ENCODE measurements at places on chromosomes 3 and 15.

GRCh38 chr3:108183181-108183580 lies 39.0 kb downstream of the IFT57 start:
- no peak for DNase-seq

DNA sequence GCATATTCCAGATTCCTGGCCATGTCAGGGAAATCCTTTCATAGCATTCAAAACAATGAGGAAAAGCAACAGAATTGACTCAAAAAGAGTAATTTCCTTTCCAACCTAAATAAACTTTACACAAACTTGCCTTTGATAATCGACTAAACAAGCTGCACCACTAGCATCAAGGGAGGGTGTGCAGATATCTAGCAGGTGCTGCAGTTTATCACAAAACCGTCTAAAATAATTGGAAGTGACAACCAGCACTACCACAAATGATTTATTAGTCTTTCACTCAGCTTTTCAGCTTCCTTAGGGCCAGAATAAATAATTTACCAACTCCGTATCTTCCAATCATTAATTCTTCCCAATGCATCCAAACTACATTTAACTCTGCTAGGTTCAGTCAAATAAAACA lies 71.7 kb downstream of the TBC1D5 start:
- DNase-seq = no peak

- DNase-seq = no peak
Measured at GRCh38 chr15:78213956-78214355, 20.4 kb downstream of the ACSBG1 start.

GRCh38 chr3:48435774-48436476 lies 4.0 kb downstream of the CCDC51 start:
- DNase-seq = peak; percentile 76

GRCh38 chr15:45743426-45744235 lies 108.8 kb downstream of the SQOR start:
- DNase-seq = no peak

DNA sequence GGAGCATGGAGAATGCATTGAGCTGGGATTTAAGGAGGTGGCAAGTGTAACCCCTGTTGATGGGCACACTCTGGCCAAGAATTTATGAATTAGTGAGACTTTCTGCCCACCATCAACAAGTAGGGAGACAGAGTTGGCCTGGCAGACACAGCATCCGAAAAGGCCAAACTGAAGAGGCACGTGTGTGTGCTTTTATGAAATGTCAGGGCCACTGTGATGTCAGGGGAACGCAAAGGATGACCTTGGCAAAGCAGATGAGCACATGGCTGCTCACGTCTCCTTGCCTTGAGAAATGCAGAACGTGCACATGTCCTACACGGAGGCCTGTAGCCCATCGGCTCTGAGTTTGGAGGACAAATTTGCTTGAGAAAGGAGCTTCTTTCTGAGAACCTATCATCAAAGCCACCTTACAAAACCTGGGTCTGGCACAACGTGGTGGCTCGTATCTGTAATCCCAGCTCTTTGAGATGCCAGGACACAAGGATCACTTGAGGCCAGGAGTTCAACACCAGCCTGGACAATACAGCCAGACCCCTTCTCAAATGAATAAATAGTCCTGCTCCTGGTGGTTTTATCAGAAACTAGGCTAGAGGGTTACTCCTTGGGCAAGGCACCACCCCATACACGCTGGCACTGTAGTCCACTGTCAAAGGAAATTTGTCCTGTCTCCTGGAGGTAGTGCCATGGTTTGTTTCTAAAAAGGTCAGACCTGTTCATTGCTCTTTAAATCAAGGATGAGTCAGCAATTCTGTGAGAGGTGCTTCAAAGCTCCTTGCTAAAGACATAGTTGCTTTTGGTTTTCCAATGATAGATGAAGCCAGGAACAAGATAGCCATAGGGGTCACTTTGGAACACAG lies 941 bp upstream of the SH3BP5 start:
- no peak for DNase-seq

DNA sequence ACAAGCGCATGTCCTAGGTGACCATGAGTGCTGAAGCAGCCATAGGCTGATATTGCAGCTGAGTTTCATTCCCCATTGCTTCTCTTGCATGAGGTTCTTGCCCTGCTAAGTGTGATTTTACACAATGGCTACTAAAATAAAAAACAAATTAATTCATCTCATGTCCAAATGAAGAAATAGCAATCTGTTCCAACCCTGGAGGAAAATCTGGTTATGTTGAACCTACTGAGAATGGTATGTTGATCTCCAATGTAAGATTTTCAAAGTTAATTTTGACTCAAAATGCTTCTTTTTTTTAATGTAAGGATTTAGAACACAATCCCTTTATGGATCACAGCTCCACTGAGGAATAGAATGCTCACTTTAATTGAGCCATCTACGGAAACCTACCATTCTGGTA lies 254.2 kb upstream of the CRBN start:
- DNase-seq = no peak

GRCh38 chr3:122843604-122844003 lies 48.7 kb downstream of the SLC49A4 start:
- no peak for DNase-seq

GRCh38 chr3:30743641-30744317 lies 137.4 kb downstream of the TGFBR2 start:
- no peak for DNase-seq

DNA sequence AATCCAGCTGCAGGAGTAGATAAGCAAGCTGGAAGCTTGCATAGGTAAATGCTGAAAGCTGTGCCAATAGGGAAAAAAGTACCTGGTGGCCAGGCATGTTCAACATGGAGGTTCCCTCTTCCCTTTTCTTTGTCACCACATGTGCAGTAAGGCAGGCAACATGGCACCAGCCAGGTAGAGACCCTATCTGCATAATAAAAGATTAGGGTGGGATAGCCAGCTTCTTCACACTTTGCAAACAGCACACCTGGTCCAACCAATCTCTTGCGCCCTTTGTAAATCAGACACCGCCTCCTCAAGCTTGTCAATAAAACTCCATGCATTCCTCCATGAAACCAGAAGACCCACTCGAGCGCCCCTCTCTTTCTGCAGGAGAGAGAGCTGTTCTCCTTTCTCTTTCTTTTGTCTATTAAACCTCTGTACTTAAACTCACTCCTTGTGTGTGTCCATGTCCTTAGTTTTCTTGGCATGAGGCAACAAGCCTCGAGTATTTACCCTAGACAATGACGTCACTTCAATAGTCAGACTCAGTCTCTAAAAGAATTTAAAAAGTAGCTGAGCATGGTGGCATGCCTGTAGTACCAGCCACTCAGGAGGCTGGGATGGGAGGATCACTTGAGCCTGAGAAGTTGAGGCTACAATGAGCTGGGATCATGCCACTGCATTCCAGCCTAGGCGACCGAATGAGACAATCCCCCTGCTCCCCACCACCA lies 256.3 kb downstream of the SCAPER start:
- DNase-seq = no peak

DNA sequence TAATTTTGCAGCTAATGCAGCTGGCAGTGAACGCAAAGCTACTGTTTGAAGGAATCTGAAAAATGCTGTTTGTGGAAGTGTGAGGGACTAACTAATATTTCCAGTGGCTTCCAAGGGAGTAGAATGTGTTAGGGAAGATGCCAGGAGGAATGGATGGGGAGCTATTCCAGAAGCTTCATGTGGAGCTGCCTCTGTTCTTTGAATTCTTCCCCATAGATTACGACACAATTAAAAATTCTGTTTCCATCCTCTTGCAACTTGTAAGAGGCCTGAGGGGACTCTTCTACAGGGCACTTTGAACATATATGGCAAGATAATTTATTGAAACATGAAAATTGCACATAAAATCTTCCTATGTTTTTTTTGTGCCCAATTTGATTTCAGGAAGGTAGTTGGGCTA lies 74.3 kb upstream of the CTXND1 start:
- DNase-seq = no peak

- DNase-seq = peak; percentile 63
Measured at GRCh38 chr3:195549931-195550519, 6.9 kb upstream of the PPP1R2 start.

DNA sequence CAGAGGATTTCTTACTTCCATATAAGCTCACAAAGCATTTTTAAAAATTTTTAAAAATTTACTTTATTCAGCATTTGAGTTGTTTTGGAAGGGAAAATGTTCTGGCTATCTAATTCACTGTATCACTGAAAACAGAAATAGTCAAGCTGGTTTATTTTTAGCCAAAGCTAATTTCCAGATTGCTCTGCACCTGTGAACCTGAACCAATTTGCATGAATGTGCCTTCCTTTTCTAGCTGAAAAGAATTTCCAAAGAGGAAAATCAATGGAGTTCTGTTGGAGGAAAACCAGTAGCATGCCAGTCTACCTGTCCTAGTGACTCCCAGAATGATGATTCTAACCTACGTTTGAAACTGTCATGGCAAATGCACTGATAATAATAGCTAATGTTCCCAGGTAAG lies 134.2 kb upstream of the LIPC start:
- no peak for DNase-seq

DNA sequence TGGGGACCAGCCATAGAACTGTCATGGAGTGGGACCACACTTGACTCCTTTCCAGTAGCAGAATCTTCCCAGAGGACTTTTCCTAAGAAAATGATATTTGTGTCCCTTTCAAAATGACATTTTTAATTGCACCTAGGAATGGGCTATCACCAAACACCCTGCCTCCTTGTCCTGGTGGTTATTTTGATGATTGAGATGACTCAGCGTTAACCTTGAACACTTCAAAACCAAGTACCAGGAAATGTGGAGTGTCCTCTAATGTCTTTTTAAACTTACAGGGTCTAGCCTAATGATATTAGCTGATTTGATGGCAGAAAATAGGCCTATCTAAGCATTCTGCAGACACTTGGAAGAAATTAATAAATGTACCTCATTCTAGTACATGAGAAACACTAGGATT lies 90.7 kb downstream of the HHLA2 start:
- no peak for DNase-seq

GRCh38 chr3:169008776-169009358 lies 654.6 kb downstream of the MECOM start:
- no peak for DNase-seq

- DNase-seq = no peak
Measured at GRCh38 chr15:52008698-52009434, 10.2 kb upstream of the MAPK6 start.

DNA sequence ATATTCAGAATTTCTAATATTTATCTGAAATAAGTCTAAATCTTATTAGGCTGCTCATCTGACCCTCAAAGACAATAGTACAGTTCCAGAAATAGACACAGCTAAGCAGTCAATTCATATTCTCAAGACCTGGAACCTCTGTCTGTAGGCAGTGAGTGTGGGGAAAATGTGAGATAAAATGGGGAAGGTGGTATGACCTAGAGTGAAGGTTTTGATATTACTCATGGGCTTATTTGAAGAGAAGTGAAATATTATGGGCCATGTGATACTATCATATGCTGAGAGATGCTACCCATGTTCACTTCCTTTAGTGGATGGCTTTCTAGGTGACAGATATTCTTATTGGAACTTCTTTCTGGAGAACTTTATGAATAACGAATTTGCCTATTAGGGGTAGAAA lies 33.5 kb downstream of the TGFBR2 start:
- no peak for DNase-seq

Measured in stimulated activated CD8-positive, alpha-beta memory T cell treated with anti-CD3 and anti-CD28 coated beads, Interleukin-7, amount 100 ng/mL, for 1 hour (primary cell).